Tibial nerve (tissue), 4 donors: ENCODE measurements at places on chromosomes 1 and 21. TPM values are rescaled to one million over a fixed set of nuclear protein-coding genes. Genes with fewer than 3 reads are reported as not detected.

Gene C1orf74
- 2.4 TPM for total RNA-seq

DNA sequence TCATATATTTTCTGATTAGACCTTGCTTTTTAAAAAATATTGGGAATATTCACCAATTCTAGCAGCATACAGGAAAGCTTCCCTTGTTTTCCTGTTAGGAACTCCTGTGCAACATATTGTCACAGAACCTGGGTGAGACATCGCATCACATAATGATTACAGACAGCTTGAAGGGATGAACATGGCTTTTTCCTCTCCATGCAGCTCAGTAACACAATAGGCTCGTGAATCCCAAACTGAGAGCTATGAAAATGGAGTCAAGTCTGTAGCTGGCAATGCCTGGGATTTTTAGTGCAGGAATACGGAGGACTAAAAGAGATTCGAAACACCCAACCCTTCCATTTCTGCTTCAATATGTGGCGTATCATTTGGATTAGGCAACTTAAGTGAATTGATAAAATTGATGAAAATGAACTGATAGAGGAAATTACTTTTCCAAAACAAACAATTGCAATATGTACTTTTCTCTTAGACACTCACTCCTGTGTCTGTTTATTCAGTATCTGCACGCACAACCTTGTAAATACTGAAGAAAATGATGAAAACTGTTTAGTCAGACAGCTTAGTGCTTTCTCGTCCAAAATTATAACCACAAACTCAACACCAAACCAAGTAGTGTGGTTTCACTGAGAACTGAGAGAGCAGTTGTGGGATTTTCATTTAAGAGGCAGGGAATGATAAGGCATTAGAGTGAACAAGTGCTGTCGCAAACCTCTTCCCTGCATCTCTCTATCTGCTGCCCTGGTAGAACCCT lies 250.4 kb downstream of the PTBP2 start:
- DNase-seq = no peak

DNA sequence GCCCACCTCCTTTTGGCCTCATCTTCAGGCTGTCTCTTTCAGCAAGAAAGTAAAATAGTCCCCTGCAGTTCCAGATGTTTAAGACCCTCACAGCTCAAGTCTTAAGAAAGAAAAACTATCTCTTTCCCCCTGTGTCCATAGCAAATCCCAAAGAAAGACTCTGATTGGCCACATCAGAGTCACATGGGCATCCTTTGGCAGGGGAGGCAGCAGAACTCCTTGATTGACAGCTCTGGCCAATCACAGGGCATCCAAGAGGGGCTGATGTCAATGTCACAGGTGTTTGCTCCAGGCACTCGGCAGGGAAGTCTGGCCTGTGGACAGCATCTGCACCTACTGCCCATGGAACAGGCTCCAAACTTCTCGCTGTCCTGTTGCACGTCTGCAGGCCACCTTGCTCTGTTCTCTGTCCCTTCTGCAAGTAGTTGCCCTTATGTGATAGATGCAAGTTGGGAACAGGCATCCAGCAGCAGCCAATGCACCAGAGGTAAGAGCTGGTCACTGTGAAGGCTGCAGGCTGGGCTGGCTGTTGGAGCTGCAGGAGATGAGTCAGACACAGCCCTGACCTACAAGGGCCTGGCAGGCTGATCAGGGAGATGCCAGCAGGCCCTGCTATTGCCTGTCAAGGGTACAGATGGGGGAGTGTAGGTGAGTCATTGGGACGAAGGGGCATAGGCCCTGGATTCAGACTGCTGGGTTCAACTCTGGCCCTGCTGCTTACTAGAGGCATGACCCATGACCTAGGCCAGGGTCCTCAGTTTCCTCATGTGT lies 96.8 kb upstream of the TMEM51 start:
- no peak for DNase-seq

Gene KANK4
- total RNA-seq = 28.5 TPM

Gene SPTA1
- total RNA-seq = not detected

DNA sequence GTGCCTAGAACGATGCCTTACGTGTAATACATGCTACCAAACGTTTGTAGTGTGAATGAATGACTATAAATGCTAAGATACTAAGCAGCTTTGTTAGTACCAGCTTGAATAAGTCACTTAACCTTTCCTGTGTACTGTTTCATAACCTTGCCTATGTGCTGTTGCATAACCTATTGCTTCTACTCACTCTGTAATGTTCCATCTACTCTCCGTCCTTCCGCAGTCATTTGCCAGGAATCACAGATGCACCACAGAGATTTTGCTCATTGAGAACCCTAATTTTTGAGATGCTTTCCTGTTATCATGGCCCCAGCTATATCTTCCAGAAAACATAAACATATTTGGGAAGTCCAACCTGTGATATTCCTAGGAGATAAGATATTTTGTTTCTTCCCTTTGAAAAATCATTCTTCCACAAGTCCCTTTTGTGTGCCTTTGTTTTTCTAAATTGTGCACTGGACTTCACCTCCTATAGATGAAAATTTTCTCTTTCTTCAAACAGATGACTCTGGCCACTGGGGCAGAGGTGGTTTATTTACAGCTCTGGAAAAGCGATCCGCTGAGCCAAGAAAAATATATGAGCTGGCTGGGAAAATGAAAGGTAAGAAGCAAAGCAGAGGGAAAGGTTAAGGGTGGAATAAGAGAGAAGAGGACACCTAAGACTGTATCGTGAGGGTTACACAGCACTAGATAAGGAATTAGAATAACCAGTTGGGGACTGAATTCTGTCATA lies 44.8 kb downstream of the CHD1L start:
- no peak for DNase-seq

- DNase-seq = no peak
Measured at GRCh38 chr1:216314379-216315095, 108.7 kb downstream of the USH2A start.

Gene SRSF10
- total RNA-seq = 58.6 TPM

Gene UBL4B
- total RNA-seq = not detected

DNA sequence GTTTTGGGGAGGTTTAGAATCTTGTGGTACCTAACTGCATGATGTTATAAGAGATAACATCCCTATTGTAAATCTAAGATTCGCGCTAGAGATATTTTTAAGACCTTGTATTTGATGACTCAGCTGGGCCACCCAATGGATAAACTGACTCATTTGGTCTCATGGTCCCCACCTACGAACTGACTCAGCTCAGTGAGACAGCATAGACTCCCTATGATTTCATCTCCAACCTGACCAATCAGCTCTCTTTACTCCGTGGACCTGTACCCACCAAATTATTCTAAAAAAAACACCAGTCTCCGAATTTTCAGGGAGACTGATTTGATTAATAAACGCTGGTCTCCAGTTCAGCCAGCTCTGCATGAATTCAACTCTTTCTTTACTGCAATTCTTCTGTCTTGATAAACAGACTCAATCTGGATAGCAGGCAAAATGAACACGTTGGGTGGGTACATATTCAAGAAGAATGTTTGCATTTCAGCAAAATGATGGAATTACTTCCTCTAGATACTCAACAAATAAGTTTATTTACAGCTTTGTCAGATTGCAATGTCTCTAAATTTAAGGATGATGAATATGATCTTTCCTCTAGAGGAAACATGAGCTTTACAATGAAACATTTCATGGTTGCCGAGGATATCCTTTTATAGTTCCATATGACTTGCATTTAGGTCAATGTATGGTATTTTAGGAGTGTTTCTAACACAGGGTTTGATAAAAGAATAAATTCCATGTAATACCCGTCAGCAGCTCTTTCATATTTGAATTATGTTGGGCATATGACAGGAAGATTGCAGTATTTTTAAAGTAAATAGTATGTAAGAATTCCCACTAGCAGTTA lies 516.6 kb upstream of the RGS18 start:
- no peak for DNase-seq

DNA sequence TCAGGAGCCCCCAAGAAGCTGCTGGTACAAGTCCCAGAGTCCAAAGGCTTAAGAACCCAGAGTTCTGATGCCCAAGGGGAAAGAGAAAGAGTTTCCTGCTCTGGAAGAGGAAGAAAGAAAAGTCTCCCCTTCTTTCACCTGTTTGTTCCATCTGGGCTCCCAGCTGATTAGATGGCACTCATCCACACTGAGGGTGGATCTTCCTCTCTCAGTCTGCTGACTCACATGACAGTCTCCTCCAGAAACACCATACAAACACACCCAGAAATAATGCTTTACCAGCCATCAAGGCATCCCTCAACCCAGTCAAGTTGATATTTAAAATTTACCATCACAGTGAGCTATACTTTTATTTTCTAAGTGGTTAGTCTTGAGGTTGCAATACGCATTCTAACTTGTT lies 257.9 kb downstream of the PAPPA2 start:
- no peak for DNase-seq

- no peak for DNase-seq
Measured at GRCh38 chr1:54153535-54154439, 987 bp upstream of the CDCP2 start.

Gene S100A11
- 119 TPM for total RNA-seq

DNA sequence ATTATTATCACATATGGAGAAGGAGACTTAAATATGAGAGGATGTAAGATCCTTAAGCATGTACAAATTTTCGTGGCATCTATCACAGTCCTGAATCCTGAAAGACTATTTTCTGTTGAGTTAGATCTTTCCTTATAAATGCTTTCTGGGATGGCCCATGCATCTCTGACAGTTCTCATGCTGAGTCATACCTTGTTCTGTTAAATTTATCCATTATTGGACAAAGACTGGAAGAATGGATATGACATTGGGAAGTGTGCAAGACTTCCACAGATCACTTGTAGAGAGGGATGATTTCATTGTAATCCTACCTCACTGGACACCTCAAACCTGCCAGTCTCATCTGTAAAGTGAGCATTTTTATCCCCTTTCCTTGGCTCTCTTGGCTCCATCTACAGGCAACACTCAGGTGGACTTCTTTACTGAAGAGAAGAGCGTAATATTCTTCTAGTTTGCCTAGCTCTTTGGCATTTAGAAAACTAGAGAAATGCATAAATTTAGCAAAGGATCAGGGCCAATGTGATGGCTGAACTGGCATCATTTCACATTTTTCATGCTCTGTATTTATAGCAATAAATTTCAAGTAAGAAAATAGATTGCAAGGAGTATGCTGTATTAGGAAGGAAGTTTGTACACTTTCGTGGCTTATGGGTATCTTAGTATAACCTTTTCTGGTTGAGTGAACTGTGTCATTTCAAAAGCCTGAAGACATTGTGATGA lies 128.2 kb downstream of the NFIA start:
- no peak for DNase-seq

Gene AMPD2
- 85.6 TPM for total RNA-seq

DNA sequence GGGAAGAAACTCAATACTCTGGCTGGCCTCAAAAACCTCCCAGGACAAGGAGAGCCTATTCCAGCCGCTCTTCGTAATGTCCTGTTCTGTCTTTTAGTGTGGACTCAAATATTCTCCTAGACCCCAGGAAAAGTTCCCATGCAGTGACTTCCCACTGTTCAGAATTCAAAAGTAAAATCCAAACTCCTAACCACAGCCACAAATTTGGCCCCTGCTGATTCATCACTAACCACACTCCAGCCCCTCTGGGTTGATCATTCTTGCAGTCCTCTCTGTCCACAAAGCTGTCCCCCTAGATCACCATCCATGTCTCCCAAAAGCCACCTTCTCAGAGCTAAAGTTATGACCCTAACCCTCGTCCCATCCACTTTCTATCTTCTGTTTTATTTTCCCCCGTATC lies 5.1 kb downstream of the CTNNBIP1 start:
- no peak for DNase-seq

- no peak for DNase-seq
Measured at GRCh38 chr1:38686927-38687255, 172.7 kb downstream of the RRAGC start.
